ENCODE measurements at places on chromosomes 2 and 18.

- DNase-seq, result no peak
Measured at GRCh38 chr2:19815746-19816145, 86.0 kb downstream of the TTC32 start.

- no peak for DNase-seq
Measured at GRCh38 chr2:126657636-126658318, 1.8 kb downstream of the GYPC start.

DNA sequence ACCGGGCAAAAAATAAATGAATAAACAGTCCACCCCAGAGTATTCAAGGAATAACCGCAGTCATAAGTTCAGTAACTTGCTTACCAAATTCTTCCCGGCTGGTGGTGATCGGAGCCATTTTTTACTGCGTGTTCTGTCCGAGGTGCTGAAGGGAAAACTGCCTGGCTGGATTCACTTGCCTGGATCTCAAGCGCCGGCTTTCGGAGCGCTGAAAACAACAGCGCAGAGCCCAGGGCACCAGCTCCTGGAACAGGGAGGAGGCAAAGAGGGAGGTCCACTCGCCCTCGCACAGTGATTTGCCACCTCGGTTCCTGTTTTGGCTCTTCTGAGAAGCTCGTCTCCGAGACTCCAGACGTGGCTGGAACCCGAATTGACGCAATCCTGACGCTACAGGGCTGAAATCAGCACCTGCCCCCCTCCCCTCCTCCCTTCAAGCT, at the start of gene SYT4:
Gene SYT4, minus strand, starts transcription at position 327 of the 437 bp plus-strand sequence. Its CDS starts 209 bp downstream, at position 118.
- DNase-seq, result peak; percentile 79

GRCh38 chr2:9143264-9143815, 63.3 kb upstream of the ASAP2 start:
- DNase-seq, result no peak

GRCh38 chr2:121287146-121287798, 2.3 kb upstream of the TFCP2L1 start:
- DNase-seq, result no peak

DNA sequence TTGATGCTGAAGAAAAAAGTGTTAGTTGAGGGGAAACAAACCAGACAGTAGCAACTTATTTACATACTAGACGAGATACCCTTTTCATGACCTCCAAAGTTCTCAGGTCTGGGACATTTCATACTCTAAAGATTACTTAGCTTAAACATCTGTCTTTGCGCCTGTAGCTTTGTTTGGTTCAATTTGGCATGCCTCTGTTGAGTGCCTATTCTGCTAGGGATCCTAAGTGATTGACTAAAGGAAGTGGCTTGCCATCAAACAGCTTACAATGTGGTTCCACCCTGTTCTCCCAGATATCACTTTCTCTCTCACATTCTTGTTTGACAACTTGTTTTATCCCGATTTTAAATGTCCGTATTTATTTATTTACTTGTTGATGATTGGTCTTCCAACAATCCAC, 488.8 kb downstream of the PARD3B start:
- DNase-seq, result no peak

Measured in NCI-H1105 (cell line).